ENCODE measurements at places on chromosomes 7 and 10.

- DNase-seq: no peak
Observed at GRCh38 chr10:104322416-104322782, 15.9 kb downstream of the ITPRIP start.

DNA sequence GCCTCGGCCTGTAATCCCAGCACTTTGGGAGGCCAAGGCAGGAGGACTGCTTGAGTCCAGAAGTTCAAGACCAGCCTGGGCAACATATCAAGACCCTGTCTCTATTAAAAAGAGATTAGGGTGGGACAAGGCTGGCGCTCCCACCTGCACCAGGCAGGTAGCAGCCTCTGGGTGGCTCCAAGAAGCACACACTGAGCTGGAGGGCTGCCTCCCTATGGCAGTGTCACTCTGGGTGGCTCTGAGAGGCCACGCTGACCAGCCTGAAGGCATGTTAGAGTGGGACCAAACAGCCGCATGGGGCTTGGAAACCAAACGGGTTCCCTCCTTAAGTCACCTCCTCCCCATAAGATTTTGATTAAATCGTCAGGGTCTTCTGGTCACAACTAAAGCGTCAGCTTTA, 19.8 kb upstream of the COL26A1 start:
- no peak for DNase-seq

- no peak for DNase-seq
Observed at GRCh38 chr10:93766918-93767317, 9.2 kb downstream of the LGI1 start.

DNA sequence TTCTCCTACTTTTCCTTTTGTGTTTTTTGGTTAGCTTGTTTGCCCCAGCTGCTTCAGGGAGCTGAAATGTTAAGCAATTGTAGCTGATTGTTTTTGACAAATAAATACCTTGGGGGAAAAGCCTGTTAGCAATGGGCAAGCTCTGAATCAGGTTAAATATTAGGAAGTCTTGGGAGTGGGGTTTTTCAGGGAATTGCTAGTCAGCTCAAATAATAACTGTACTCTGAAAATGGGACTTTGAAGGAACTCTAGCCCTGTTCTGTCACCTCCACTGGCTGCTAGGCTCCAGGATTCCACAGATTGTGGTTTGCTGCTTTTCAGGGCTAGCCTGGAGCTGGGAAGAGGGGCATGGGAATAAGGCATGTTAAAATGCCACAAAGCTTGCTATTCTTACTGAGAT, 39.5 kb downstream of the ADK start:
- DNase-seq: no peak

DNA sequence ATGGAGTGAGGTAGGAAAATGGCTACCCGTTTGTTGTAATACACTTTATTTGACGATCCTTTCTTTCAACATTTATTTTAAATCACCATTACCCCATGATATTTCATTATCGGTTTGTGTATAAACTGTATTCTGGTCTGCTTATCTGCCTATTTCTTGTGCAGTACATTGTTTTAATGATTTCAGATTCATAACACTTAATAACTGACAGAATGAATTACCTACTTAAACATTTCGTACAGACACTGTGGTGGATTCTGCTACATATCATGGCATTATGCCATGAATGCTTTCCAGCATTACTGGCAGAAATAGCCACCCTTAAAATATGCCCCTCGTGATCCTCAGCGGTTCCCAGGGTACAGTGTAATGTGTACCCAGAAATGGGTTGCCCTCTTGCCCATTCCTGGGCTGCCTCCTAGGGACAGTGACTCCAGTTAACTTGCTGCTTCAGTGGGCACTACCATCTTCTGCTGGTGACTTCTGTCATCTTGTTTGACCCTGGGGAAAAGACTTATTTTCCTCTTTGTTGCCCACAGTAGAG, 74.5 kb downstream of the C1GALT1 start:
- DNase-seq: no peak

GRCh38 chr7:142685877-142686508, 63.3 kb upstream of the PRSS1 start:
- no peak for DNase-seq

DNA sequence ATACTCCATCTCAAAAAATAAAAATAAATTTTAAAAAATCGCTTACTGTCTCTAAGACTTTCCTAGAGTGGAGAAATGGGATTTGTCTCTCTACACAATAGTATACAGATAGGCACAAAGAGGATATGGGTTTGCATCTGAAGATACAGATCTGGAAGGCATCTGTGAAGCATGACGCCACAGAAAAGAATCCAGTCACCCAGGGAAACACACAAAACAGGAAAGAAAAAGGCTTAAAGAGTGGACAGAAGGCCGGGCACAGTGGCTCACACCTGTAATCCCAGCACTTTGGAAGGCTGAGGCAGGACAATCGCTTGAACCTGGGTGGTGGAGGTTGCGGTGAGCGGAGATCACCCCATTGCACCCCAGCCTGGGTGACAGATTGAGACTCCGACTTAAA, 61.3 kb downstream of the SKIDA1 start:
- no peak for DNase-seq

DNA sequence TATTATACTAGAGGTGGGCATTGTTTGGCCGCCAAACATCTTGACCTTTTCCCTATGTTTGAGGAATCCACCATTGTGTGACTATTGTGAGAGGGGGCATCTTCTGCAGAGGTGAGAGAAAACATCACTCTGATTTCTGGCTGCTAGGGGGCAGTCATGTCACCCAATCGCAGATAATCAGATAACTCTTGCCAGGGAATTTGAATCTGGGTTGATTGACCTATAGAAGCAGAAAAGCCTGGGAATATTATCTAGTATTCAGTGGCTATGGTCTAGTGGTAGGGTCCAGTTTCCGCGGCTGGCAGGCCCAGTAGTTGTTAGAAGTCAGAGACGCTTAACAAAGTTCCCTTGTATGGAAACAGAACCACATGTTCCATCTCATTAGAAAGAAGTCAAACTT, 808.5 kb downstream of the PHTF2 start:
- no peak for DNase-seq

DNA sequence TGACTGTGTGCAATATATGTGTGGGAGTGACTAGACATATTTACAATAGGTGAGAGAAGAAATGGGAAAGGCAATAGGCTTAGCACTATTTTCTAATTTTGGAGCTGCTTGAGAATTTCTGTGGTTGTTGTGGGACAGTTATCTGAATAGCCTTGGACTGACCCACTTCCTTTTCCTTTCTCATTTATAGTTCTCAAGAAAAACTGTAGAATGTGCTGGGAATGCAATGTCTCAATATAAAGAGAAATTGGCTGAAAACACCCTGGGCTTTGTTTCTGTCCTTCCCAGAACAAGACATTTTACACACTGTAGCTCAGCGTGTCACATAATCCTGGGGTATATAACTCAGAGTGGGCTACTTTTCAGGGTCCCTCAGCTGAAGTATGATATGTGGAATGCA, 153.0 kb upstream of the RHOBTB1 start:
- DNase-seq: no peak

GRCh38 chr10:24467605-24468004, 256.1 kb downstream of the ARHGAP21 start:
- no peak for DNase-seq

DNA sequence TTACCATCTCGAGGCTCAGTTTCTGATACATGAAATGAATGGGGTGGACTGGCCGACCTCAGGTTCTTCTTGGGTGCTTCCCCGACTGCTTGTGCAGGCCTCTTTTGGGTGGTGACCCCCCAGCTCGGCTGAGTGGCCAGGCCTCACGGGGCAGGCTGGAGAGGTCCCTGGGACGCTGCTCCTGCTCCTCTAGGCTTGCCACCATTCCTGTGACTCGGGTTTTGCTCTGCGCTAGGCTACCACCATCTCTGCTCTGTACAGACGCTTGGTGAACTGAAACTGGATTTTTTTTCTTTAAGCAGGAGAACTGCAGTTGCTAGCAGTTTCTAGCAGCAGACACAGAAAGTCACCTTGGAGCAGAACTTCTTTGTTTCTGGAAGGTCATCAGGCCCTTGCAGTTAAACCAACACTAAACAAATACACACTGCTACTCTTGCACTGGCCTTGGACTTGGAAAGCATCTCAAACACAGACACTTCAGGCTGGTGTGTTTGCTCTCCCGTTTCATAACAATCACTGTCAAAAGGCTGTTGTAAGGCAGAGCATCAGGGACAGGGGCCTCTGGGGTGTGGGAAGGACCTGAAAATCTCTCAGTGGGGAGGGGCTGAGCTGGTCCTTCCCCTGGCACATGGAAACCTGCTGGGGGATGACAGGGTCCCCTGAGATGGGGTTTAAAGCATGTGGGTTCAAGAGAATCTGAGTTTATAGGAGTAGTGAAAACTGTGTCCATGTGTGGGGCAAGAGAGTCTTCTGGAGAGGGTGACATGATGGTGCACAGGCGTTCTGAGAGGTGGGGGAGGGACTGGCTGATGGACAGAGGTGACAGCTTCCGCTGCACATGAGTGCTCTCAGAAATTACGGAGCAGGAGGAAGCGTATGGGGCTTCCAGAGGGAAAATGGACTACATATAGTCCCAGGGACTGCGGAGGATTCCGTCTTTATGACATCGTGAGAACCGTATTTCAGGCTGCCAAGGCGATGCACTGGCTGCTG, 35.0 kb upstream of the GIMAP8 start:
- no peak for DNase-seq

DNA sequence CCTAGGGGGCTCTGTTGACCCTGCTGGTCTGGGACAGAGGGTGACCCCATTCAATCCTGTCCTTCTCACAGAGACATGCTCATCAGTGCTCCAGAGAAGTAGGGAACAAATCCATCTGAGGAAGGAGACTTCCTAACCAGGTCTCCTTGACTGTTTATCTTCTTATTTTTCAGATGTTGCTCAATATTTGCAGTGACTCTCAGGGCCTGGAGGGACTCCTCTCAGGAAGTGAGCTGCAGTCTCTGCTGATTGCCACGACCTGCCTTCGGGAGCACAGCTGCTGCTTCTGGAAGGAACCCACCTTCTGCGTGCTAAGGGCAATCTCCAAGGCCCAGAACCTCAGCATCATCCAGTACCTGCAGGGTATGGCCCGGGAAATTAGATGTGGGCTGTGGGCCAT, 41.0 kb downstream of the WDFY4 start:
- no peak for DNase-seq

- no peak for DNase-seq
Observed at GRCh38 chr10:74891053-74891452, 64.7 kb downstream of the KAT6B start.

- no peak for DNase-seq
Observed at GRCh38 chr10:108424656-108425055, 1260.2 kb upstream of the SORCS1 start.

Measured in mucosa of descending colon (tissue), 3 donors.